NCI-H187 (cell line): ENCODE measurements at places on chromosomes 6 and 20.

GRCh38 chr6:119559586-119559985 lies 210.0 kb upstream of the MAN1A1 start:
- no peak for DNase-seq

GRCh38 chr6:33768644-33769120 lies 20.2 kb downstream of the LEMD2 start:
- no peak for DNase-seq

GRCh38 chr6:41581381-41581991 lies 35.3 kb downstream of the FOXP4 start:
- DNase-seq = no peak

DNA sequence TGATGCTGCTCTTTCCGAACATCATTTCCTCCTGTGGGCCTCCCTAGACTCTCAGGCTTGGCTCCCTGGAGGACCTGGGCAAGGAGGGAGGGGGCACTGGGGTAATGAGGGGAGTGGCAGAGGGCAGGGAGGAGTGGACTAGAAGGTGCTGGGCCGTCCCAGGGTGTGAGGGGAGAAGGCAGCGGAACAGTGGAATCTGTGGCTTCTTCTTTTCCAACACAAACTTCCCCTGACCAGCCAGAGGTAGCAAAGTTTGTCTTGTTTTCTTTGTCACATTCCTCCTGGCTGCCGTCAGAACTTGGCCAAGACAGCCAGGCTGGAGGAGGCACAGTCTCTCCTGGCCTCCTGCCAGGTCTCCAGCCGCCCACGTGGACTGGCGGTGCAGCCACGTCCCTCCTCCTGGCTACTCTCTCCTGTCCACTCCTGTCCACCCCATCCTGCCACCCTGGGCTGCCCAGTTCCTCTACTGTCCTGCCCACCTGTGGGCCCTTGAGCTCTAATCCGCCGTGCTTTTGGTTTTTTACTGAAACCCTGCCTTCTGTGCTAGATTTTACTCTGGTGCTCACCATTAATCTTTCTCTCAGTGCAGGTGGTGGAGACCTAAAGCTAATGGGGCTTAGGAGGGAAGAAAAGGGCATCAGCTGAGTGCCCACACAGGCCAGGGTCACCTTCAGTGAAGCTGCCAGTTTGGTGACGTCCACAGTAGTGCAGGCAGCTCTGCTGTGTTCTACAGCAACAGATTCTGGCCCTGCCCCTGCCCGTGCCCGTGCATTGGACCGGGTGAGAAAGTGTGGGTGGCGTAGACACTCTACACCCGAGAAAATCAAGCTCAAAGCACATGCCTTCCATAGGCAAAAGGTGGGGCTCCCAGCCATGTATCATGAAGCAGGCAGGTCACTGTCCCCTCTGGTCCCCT lies 2.8 kb upstream of the CDSN start:
- DNase-seq = no peak

DNA sequence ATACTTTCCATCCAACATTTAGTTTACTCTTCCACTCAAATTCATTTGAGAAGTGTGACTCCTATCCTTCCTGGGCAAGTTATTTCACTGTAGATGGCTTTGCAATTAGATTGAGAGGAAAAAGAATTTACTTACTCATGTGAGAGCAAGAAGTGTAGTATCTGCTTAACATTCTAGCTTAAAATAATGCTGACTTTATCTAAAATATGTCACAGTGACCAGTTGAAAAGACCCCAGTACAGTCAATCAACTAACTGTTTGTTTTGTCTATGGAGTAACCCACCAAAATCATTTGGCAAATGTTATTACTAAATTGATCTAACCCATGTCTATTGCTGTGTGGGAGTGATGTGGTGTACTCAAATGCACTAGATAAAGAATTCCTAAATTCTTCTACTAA lies 8.9 kb upstream of the TCF21 start:
- DNase-seq = no peak
